ENCODE measurements at places on chromosomes 12 and 14.

- DNase-seq: no peak
Observed at GRCh38 chr14:23172574-23172973, 10.9 kb downstream of the SLC7A8 start.

GRCh38 chr12:131147894-131148293 is 194.2 kb downstream of the ADGRD1 start:
- DNase-seq: no peak

GRCh38 chr14:21300892-21301291 is 21.0 kb downstream of the RPGRIP1 start:
- no peak for DNase-seq

GRCh38 chr12:66852765-66853164 is 173.9 kb upstream of the GRIP1 start:
- no peak for DNase-seq

DNA sequence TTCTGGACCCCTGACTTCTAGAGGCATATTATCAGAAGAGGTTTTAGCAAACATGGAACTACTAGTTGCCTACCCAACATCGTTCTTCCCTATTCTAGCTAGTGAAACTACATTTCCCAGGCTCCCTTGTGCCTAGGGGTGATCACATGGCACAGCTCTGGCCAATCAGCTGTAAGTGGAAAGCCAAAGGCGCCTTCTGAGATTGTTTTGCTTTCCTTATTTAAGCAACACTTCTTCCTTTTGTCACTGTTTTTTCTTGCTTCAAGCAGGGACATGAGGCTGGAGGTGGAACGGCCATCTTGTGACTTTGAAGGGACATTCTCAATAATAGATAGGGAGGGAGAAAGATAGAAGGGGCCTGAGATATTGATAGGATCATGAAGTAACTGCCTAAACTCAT is 136.7 kb downstream of the ZNF664 start:
- DNase-seq: no peak

- no peak for DNase-seq
Observed at GRCh38 chr12:30979371-30980259, 53.1 kb downstream of the TSPAN11 start.

DNA sequence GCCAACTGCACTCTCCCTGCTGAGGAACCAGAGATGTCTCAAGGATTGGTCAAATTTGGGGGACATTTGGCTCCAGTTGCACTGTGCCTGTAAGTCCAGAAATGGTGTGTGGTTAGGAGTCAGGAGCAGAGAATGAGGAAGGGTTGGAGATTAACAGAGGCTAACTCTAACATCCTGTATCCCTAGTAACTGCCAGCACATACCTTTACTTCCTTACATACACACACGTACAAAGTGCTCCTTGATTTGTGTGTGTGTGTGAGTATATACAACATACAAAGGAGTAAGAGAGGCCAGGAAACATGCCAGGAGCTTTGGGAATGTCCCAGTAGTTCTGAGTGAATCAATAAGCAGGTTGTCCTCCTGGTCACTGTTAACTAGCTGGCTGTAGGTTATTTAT is 39.8 kb upstream of the NRXN3 start:
- no peak for DNase-seq

GRCh38 chr12:131074221-131075083 is 120.7 kb downstream of the ADGRD1 start:
- no peak for DNase-seq

DNA sequence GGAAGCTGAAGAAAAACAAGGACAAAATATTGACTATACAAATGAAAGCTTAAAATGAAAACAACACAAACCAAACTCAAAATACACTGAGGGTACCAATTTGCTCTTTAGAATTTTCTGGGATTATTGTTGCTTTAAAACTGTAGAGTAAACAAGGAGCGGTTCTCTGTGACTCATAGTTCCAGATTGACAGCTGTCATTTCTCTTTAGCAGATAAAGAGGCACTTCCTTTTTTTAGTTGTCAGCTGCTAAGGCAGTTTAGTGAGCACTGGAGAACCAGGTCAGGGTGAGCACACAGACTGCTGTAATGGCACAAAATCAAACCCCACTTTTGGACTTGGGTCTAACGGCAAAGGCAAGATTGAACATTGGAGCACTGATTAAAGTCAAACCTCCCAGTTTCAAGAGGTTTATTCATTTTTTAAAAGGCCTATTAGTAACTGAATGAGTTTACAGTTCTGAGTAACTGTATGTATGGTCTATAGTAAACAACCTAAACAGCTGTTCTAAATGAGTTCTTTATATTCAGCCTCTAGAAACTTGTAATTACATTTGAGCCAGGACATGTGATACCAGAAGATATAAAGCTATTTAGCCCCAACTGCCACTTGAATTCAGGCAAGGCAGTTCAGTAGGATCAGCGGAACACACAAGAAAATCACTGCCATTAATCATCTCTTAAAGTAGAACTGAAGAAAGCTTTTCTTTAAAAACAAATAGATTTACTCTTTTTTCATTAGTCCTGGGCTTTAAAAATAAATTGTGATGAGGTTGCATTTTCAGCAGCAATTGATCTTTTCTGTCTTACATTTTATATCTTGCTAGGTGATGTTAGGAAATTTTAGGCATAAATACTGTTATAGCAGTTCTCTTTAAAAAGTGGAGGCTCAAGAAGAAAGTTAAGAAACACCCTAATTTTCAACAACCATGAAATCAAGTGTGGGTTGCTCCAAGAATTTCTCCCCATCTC is 71.7 kb upstream of the PRICKLE1 start:
- DNase-seq: no peak

DNA sequence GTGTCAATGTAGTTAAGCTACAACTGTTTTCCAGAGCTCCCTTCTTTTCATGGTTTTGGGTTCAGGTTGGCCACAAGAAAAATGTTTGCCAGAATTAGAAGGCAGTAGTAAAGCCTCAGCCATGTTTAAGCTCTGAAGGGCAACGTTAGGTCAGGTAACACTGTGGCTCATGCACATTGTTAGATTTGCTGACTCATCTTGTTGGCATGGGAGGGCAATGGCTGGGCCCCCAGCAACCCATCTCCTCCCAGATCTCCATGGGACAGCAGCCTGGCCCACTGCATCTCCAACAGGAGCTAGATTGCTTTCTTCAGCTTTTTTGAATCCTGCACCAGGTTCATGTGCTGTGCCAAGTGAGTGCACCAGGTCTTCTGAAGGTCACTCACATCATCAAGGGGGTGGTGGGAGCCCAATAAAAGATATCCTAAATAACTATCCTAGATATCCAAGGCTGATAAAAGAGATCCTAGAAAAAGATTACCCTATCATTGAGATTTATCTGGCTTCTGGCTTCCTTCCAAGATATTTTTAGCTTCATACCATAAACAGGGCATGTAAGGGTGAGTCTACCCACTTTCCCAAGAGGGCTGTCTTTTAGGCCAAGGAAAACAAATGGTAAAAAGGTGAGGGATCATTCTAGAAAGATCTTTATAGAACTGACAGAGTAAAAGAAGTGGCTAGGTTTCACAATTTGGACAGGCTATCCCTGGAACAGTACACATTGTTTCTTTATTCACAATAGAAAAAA is 28.9 kb downstream of the PTGER2 start:
- no peak for DNase-seq

- no peak for DNase-seq
Observed at GRCh38 chr12:79776111-79776510, 85.3 kb upstream of the PAWR start.

DNA sequence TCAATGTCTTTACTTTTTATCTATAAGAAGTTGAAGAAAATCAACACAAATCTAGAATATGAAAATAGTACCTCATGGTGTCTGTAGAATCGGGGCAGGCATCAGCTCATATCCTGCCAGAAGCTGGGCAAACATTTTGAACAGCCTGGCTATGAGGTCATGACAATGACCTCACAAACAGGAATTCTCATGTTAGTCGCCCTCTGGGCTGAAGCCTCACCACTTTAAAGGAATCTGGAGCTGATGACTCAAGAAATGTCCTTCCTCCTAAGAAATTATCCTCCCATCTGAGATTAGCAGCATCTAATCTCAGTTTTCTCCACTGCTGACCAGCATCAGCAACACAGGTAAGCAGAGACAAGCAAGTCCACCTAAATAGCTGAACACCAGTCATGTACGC is 27.1 kb downstream of the CLIP1 start:
- DNase-seq: no peak

DNA sequence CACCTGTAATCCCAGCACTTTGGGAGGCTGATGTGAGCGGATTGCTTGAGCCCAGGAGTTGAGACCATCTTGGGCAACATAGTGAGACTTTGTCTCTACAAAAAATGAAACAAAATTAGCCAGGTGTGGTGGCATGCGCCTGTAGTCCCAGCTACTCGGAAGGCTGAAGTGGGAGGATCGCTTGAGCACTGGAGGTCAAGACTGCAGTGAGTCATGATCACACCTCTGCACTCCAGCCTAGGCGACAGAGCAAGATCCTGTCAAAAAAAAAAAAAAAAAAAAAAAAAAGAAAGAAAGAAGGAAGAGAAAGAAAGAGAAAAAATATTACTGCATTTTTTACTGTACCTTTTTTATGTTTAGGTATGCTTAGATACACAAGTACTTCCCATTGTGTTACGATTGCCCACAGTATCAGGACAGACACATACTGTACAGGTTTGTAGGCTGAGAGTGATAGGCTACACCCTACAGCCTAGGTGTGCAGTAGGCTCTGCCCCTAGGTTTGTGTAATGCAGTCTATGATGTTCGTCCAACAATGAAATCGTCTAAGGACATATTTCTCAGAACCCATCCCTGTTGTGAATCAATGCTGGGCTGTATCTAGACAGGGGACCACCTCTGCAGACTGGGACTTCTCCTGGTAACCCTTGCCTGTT is 160.4 kb upstream of the PWP1 start:
- DNase-seq: no peak

DNA sequence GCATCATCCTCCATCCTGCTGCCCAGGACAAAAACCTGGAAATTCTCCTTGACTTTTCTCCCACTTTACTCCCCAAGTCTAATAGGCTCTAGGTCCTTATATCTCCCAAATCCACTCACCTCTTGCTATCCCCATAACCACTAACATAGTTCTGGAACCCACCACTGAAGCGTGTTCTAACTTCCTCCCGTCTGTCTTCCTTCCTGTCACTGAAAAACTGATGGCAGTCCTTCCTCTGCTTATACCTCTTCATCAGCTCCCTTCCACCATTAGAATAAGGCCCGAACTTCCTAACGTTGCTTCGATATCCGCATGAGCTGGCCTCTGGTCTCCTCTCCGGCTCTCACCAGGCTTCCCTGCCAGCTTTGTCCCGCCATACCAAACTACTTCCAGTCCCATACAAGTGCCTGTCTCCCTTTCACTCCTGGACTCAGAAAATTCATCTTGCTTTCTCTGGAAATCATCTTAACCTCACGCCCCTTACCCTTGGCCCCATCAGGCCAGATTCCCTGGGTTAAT is 63.0 kb upstream of the BCL2L14 start:
- DNase-seq: no peak

DNA sequence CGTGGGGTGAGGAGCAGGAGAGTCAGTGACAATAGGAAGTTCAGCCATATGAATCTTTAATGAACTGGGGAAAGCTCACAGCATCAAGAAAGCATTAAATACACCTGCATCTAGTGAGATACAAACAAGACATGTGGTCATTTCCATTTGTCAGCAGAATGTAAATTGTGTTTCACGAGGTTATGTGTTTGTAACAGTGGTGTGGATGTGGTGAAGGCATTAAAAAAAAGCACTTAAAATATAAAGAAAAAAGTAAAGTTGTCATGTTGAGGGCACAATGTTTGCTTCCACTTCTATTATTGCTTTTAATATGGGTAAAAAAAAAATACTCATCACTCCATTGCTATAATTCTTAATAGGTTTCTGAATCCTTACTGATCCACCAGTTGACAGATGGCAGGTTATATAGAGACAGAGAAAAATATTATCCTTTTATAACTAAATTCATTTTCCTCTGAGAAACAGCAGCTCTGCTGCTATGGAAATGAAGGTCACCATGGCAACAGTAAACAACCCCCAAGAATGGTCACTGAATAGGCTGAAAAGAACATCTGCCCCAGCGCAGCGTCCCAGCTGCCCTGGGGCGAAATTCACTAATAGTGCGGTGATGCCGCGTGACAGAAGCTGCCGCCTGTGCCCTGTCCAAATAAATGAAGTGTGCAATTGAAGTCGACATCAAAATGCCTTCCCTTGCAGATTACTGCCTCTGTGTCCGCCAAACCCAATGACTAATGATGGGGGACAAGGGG is 226.1 kb downstream of the FOXN3 start:
- DNase-seq: no peak

GRCh38 chr12:109157986-109158385 is 41.6 kb downstream of the ACACB start:
- no peak for DNase-seq

DNA sequence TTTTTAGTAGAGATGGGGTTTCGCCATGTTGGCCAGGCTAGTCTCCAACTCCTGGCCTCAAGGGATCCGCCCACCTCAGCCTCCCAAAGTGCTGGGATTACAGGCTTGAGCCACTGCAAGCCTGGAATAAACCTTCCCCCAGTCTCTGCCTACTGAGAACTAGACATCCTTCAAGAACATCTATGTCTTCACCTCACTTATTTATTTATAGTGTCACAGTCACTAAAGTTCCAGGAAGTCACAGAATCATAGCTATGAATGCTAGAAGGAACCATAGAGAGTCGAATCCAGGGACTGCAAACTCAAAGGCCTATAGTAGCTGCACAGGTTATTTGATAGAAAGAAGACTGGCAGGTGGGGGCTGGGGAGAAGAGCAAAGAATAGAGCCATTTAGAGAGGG is 44.7 kb upstream of the NUDT4 start:
- no peak for DNase-seq

GRCh38 chr12:9706086-9706685 is 26.7 kb downstream of the CLECL1 start:
- no peak for DNase-seq

DNA sequence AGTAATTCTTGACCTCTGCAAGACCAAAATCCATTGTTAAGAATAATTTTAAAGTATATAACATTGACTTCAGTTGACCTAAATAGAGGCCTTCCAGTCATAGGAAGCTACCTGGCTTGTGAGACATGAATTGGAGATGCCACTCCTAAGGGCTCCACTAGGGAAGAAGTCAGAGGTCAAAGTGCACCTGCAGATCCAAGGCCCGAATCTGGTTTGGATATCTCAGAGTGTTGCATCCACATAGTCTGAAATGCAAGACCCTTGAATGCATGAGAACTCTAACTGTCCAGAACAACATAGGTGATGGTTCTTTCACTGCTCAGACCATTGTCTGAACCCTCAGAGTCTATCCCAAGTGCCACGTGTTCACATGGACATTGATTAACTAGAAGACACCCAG is 22.4 kb downstream of the RFX4 start:
- DNase-seq: no peak

Measured in stimulated activated CD4-positive, alpha-beta T cell treated with anti-CD3 and anti-CD28 coated beads, Interleukin-1b, Interleukin-23, amount 100 ng/mL, for 4 hours (primary cell).